ENCODE measurements at places on chromosomes 12 and 14. TPM values are rescaled to one million over a fixed set of nuclear protein-coding genes. Genes with fewer than 3 reads are reported as not detected.

Gene PPP1R3E
- 8.7 TPM for total RNA-seq

DNA sequence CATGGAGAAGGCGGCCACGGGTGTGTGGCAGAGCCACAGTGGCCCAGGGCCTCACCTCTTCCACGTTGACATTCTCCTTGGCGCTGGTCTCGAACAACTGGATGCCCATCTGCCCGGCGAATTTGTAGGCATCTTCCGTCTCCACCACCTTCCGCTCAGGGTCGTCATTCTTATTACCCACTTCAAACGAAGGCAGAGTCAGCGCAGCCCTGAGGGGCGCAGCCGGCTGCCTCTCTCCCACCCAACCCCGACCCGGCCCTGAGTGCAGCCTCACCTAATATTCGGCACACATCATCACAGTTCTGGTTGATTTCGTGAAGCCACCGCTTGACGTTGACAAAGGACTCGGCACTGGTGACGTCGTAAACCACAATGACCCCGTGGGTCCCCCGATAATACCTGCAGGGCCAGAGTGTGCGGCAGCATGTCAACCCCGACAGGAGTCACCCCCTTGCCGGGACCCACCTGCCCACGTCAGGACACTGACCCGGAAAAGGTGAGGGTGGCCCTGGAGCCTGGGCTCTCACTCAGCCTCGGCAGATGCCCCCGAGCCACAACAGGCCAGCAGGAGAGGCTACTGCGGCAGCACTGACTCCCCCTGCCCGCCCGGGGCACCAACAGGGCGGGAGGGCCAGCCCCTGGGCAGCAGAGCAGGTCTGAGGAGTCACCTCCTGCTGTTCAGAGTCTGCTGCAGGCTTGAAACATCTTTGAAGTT lies 17.6 kb downstream of the RAB35 start:
- no peaks in the 10 kb centered on the region for H3K27me3 ChIP-seq
- no peak overlapping the region for H3K27ac ChIP-seq
- H3K4me1 ChIP-seq, result peaks cover 17% of the 10 kb centered on the region
- DNase-seq, result no peak
- H3K36me3 ChIP-seq, result peaks cover 58% of the 10 kb centered on the region

DNA sequence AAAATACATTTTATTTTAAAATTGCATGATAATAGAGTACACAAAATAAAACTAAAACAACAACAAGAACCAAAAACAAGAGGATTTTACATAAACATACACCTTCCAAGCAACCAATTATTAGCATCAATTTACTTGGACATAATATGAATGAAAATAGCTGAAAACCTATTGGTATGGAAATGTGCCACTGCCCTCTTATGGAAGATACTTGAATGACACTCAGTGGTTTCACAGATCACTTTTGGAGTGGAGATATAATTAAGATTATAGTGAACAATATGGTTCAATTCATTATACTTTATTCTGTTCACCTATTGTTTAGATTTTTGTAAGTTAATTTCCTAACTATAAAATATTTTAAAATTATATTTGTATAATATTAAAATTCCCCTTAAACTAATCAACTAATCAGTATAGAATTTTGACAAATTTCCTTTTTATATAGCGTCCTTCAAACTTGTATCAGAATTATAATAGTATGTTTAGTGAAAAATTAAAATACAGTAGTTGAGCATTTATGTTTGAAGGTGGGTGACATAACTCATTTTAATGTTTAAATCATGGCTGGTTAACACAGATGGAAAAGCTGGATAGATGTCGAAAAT lies 70.1 kb downstream of the SLC6A15 start:
- H3K4me3 ChIP-seq, result no peak overlapping the region
- no peaks in the 10 kb centered on the region for H3K27me3 ChIP-seq
- no peak overlapping the region for H3K27ac ChIP-seq

Gene TMPRSS12
- not detected for total RNA-seq

- H3K27me3 ChIP-seq, result no peaks in the 10 kb centered on the region
- no peak overlapping the region for H3K27ac ChIP-seq
- no peak for DNase-seq
- no peak overlapping the region for H3K4me3 ChIP-seq
- no peaks in the 10 kb centered on the region for H3K36me3 ChIP-seq
Observed at GRCh38 chr14:55454264-55455002, 14.0 kb upstream of the TBPL2 start.

Gene FAM186B
- total RNA-seq, result 0.54 TPM

- H3K4me1 ChIP-seq, result no peaks in the 10 kb centered on the region
- no peak for DNase-seq
- H3K36me3 ChIP-seq, result no peaks in the 10 kb centered on the region
- no peak overlapping the region for H3K4me3 ChIP-seq
Observed at GRCh38 chr12:32290411-32290810, 108.9 kb upstream of the FGD4 start.

GRCh38 chr12:42789808-42790760 lies 200.5 kb upstream of the PRICKLE1 start:
- no peak overlapping the region for H3K27ac ChIP-seq
- DNase-seq, result no peak
- no peaks in the 10 kb centered on the region for H3K36me3 ChIP-seq
- no peak overlapping the region for H3K4me3 ChIP-seq

- no peak overlapping the region for H3K27ac ChIP-seq
- no peak for DNase-seq
- H3K36me3 ChIP-seq, result no peaks in the 10 kb centered on the region
Observed at GRCh38 chr12:42958291-42958674, 368.7 kb upstream of the PRICKLE1 start.

- H3K4me3 ChIP-seq, result no peak overlapping the region
- H3K36me3 ChIP-seq, result no peaks in the 10 kb centered on the region
- no peaks in the 10 kb centered on the region for H3K4me1 ChIP-seq
- DNase-seq, result no peak
- no peaks in the 10 kb centered on the region for H3K27me3 ChIP-seq
- no peak overlapping the region for H3K27ac ChIP-seq
Observed at GRCh38 chr14:93150227-93151208, 34.2 kb downstream of the MOAP1 start.

- H3K36me3 ChIP-seq, result no peaks in the 10 kb centered on the region
- no peaks in the 10 kb centered on the region for H3K27me3 ChIP-seq
- H3K4me3 ChIP-seq, result no peak overlapping the region
- peaks cover 42% of the 10 kb centered on the region for H3K4me1 ChIP-seq
Observed at GRCh38 chr12:12440784-12441428, 84.0 kb downstream of the BORCS5 start.

- H3K36me3 ChIP-seq, result no peaks in the 10 kb centered on the region
- no peaks in the 10 kb centered on the region for H3K27me3 ChIP-seq
- no peaks in the 10 kb centered on the region for H3K4me1 ChIP-seq
Observed at GRCh38 chr12:4379405-4379804, at the start of gene FGF23. Gene FGF23, minus strand, starts transcription at chr12:4379712. Its CDS starts 130 bp downstream, at chr12:4379582.

GRCh38 chr12:52305921-52306705 lies 14.8 kb upstream of the KRT81 start:
- H3K4me1 ChIP-seq, result peaks cover 4% of the 10 kb centered on the region
- H3K27ac ChIP-seq, result no peak overlapping the region
- no peak overlapping the region for H3K4me3 ChIP-seq
- H3K36me3 ChIP-seq, result no peaks in the 10 kb centered on the region

- H3K4me1 ChIP-seq, result no peaks in the 10 kb centered on the region
- H3K27me3 ChIP-seq, result no peaks in the 10 kb centered on the region
- H3K27ac ChIP-seq, result no peak overlapping the region
- DNase-seq, result no peak
- no peak overlapping the region for H3K4me3 ChIP-seq
Observed at GRCh38 chr14:70086685-70087379, 101.9 kb downstream of the SLC8A3 start.

Gene FAIM2
- total RNA-seq, result 2.8 TPM

- H3K4me1 ChIP-seq, result no peaks in the 10 kb centered on the region
- DNase-seq, result no peak
- no peak overlapping the region for H3K27ac ChIP-seq
- no peak overlapping the region for H3K4me3 ChIP-seq
- no peaks in the 10 kb centered on the region for H3K36me3 ChIP-seq
- no peaks in the 10 kb centered on the region for H3K27me3 ChIP-seq
Observed at GRCh38 chr12:107349008-107349747, 255.8 kb upstream of the CRY1 start.

Gene NFATC4
- total RNA-seq, result 62.0 TPM

- no peak overlapping the region for H3K27ac ChIP-seq
- H3K4me1 ChIP-seq, result no peaks in the 10 kb centered on the region
- no peaks in the 10 kb centered on the region for H3K36me3 ChIP-seq
- no peak overlapping the region for H3K4me3 ChIP-seq
- DNase-seq, result no peak
- H3K27me3 ChIP-seq, result no peaks in the 10 kb centered on the region
Observed at GRCh38 chr14:76324133-76324532, 51.8 kb upstream of the ESRRB start.

- no peak for DNase-seq
- H3K36me3 ChIP-seq, result no peaks in the 10 kb centered on the region
- H3K4me3 ChIP-seq, result no peak overlapping the region
- H3K27me3 ChIP-seq, result no peaks in the 10 kb centered on the region
Observed at GRCh38 chr12:15118955-15119354, 102.3 kb downstream of the RERG start.

Gene ASB2
- 48.3 TPM for total RNA-seq

Gene TAS2R9
- total RNA-seq, result not detected

GRCh38 chr14:35285168-35286002 lies 6.8 kb upstream of the PSMA6 start:
- no peak for DNase-seq
- H3K4me3 ChIP-seq, result no peak overlapping the region
- no peaks in the 10 kb centered on the region for H3K36me3 ChIP-seq
- no peaks in the 10 kb centered on the region for H3K27me3 ChIP-seq

Gene ADCY6
- total RNA-seq, result 102 TPM

- H3K4me1 ChIP-seq, result peaks cover 17% of the 10 kb centered on the region
- H3K4me3 ChIP-seq, result no peak overlapping the region
- no peaks in the 10 kb centered on the region for H3K27me3 ChIP-seq
- no peak for DNase-seq
- H3K27ac ChIP-seq, result peak overlapping the region; percentile 1
Observed at GRCh38 chr14:75703467-75703866, 42.4 kb downstream of the TTLL5 start.

Gene MORN3
- total RNA-seq, result 0.78 TPM

DNA sequence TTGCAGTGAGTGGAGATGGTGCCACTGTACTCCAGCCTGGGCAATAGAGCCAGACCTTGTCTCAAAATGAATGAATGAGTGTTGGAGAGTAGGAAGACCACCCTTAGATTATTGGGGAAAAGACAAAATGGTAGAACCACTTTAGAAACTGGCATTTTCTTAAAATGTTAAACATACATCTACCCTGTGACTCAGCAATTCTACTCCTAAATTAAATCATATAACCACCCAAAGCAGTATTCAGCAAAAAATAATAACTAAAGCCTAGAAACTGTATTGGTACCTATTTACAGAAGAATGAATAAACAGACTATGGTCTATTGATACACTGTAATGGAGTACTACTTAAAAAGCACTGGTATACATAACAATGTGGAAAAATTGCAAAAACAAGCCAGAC lies 9.1 kb downstream of the NUP37 start:
- DNase-seq, result no peak
- H3K27ac ChIP-seq, result no peak overlapping the region
- no peaks in the 10 kb centered on the region for H3K4me1 ChIP-seq
- H3K4me3 ChIP-seq, result no peak overlapping the region

Gene TAS2R7
- total RNA-seq, result not detected

Gene OR4E2
- not detected for total RNA-seq

DNA sequence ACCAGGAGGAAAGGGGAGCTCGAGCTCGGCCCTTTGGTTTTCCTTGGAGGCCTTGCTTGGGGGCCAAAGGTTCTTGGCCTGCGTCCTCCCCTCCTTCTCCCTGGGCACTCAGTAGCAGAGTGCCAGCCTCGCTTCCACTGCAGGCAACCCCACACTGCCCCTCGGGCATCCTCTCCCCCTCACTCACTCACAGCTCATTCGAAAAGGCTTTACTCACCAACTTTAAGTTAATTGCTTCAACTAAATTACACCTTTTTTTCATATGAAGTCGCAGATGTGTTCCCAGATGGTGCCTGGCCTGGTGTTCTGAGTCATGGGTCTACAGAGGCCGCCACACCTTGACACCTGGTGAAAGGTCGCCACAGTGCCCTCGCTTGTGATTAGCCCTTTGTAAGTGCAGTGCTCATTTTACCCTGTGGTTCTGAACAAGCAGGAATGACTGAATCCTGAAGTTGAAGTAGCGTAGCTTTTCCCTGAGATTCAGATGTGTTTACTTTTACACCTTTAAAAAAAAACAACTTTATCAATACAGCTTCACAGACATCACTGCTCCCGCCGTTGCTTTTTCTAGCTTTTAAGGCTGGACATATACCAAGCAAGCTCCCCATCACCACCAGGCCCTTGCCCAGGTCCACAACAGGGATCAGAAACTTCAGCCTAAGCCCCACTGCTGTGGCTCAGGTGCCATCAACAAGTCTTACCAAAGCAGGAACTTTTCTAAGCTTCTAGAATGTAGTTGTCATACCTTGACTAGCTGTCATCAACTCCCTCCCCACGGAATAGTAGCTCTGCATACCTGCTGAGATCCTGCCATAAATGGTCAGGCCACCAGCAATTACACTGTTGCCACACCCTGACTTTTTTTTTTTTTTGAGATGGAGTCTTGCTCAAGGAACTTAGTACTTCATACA lies 20.3 kb upstream of the ADIPOR2 start:
- H3K27me3 ChIP-seq, result no peaks in the 10 kb centered on the region
- H3K4me3 ChIP-seq, result no peak overlapping the region
- DNase-seq, result no peak
- no peak overlapping the region for H3K27ac ChIP-seq

Gene SLC39A5
- total RNA-seq, result not detected

Gene OAS1
- total RNA-seq, result 9.4 TPM

Gene SYNJ2BP
- total RNA-seq, result 24.8 TPM

- no peak overlapping the region for H3K27ac ChIP-seq
- H3K27me3 ChIP-seq, result no peaks in the 10 kb centered on the region
- no peaks in the 10 kb centered on the region for H3K4me1 ChIP-seq
- H3K4me3 ChIP-seq, result no peak overlapping the region
Observed at GRCh38 chr14:61897300-61897699, 135.1 kb downstream of the SNAPC1 start.

Gene GDF3
- not detected for total RNA-seq

Gene COL2A1
- total RNA-seq, result not detected

DNA sequence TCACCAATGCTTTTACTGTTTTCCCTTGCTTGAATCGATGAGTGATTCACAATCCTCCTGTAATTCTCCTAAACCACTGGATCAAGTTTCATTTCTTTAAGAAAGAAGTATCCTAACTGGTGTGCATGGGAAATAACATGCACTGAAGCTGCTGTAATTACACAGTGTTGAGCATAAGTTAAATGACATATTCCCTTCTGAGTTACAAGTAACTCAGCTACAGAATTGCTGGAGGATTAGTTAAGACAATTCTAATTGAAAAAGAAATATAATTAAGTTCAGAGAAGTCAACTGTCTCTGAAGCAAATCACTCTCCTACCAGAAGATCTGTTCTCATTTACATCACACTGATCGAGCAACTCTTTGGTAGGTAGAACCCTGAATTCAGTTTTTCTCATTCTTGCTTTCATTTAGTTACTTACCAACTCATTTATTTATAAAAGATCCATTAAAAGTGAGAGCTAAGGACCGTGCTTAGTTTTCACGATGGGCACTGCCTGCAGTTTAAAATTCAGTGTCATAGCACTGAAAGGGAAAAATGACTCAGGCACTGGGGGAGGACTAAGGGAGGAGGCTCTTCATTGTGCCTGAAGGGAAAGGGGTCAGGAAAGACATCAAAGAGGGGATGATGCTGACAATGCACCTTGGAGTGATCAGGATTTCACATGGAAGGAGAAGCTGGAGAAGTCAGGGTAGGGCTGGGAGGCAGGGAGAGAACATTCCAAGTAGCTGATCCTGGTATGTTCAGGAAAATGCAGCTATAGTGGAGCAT lies 327.2 kb downstream of the EMP1 start:
- H3K36me3 ChIP-seq, result no peaks in the 10 kb centered on the region
- no peaks in the 10 kb centered on the region for H3K27me3 ChIP-seq
- H3K4me3 ChIP-seq, result no peak overlapping the region
- no peak overlapping the region for H3K27ac ChIP-seq

Gene ADGRD1
- total RNA-seq, result 21.3 TPM

Gene OVCH1
- 3.0 TPM for total RNA-seq
